ENCODE measurements at places on chromosomes 16 and 17.

GRCh38 chr16:14454391-14454790 is 175.7 kb downstream of the PARN start:
- no peak for DNase-seq

DNA sequence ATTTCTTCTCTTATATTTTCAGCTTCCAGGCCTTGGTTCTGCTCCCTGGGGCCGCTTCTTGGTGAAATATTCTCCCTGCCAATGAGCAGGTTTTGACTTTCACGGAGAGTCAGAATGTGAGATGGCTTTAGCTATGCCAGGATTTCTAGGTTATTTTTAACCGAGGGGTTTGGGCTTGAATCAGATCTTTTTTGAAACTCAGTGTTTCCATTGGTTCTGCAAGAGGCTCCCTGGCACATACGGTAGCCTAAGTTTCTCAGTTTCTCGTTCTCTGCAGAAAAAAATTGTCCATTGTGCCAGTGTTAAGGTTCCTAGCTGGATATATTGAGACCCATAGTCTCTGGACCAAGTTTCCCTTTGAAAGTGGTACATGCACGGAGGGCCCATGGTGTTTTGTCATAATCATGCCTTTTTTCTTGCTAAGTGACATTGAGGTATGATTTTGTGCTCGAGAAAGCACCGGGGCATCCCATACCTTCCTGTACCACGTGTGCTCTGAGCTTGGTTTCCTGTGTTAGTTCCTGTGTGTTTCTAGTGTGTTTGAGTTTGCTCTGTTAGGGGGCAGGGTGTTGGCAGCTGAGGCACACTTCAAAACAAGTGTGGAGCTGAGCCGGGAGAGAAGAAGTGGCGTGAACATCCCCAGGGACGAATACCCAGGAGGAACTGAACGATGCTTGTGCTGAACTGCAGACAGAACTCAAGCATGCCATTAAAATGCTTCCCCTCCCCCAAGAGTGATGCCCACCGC is 127.2 kb downstream of the HS3ST3B1 start:
- no peak for DNase-seq

GRCh38 chr16:70483426-70483825 is 29.0 kb downstream of the FCSK start:
- DNase-seq, result no peak

DNA sequence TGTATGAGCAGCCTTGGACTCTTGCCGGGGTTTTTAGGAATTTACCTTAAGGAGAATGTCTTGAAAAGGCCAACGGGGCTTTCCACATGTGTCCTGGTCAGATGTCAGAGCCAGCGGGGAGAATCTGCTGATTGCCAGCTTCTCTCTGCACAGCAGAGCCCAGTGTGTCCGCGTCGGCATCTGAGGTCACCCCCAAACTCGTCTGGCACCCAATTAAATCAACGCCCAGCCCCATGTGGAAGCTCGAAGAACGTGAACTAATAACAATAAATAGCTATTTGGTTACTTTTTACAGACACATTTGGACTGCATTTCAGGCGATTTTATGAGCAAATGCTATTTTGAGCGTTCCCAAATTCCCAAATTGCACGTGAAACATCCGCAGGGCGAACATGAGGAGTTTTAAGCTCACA is 303.5 kb downstream of the FOXL1 start:
- DNase-seq, result no peak

DNA sequence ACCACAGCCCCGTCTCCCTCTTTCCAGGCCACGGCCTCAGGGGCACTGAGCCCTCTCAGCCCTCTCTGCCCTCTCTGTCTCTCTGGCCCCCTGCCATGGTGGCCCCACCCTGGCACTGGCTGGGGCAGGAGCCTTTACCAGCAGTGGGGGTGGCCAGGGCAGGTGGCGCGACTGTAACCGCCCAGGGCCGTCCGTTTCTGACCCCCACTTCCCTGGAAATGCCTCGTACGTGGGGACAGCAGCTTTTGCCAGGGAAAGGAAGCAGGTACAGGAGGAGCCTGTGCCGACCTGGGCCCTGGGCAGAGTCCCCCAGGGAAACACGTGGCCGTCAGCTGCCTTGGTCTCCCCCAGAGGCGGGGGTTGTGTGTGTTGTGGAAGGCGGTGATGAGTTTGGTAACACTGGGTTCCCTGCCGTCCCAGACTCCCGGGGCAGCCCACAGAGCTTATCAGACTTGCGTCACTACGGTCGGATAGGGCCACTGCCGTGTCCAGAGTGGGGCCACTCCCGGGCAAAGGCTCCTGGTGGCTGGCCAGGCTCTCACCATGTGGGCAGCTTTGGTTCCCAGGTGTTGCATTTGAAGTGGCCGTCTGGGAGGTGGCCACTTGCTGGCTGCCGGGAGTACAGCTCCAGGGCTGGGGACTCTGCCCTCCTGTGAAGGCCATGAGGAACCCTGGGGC is 249.3 kb upstream of the CIBAR2 start:
- DNase-seq, result no peak

- DNase-seq, result no peak
Measured at GRCh38 chr16:339680-340079, 12.8 kb downstream of the AXIN1 start.

- DNase-seq, result no peak
Measured at GRCh38 chr17:10837921-10838320, at the start of gene PIRT. PIRT (minus strand) TSS chr17:10838087; CDS start chr17:10825645, 12,442 bp downstream.

DNA sequence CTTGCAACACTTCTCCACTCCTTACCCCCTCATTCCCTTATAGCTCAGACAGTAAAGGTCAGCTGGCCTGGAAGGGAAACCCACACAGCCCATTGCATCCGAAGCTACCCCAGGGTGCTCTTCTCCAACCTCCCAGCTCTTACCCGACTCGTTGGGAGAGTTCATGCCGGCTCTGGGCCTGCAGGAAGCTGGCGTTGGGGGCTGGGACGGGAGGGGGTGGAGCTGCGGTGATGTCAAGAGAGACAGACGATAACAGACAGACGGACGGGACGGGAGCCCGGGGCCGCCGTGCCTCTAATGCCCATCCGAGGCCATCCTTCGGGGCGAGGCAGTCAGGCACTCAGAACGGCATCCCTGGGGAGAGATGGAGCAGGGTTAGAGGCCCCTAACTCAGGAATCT is 6.1 kb downstream of the HDAC5 start:
- DNase-seq, result no peak
